Pulmonary artery endothelial cell (primary cell): ENCODE measurements at places on chromosomes 16 and 17. TPM values are rescaled to one million over a fixed set of nuclear protein-coding genes. Genes with fewer than 3 reads are reported as not detected.

DNA sequence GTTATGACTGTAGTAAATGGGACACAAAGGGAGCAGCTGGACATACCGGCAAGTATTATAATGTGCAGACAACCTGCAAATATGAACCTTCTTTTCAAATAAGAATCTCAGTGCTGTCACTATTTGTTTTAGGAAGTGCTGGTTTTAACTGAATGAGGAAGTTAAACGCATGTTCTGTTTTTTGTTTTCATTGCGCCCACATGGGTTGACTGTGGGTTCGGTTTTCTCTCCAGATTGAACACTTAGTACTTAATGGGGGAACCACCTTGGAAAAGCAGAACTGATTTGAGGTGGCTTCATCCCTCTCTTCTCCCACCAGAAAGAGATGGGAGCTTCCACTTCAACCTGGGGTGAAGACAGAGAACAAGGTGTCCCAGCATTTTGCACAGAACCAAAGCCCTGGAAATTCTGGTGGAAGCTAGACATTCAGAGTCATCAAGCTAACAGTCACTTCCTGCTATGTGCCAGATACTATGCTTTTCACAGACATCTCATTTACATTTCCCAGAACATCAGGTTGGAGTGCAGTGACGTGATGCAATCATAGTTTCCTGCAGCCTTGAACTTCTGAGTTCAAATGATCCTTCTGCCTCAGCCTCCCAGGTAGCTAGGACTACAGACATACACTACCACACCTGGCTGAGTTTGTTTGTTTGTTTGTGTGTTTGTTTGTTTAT, 149.8 kb downstream of the CDH13 start:
- DNase-seq: no peak

DNA sequence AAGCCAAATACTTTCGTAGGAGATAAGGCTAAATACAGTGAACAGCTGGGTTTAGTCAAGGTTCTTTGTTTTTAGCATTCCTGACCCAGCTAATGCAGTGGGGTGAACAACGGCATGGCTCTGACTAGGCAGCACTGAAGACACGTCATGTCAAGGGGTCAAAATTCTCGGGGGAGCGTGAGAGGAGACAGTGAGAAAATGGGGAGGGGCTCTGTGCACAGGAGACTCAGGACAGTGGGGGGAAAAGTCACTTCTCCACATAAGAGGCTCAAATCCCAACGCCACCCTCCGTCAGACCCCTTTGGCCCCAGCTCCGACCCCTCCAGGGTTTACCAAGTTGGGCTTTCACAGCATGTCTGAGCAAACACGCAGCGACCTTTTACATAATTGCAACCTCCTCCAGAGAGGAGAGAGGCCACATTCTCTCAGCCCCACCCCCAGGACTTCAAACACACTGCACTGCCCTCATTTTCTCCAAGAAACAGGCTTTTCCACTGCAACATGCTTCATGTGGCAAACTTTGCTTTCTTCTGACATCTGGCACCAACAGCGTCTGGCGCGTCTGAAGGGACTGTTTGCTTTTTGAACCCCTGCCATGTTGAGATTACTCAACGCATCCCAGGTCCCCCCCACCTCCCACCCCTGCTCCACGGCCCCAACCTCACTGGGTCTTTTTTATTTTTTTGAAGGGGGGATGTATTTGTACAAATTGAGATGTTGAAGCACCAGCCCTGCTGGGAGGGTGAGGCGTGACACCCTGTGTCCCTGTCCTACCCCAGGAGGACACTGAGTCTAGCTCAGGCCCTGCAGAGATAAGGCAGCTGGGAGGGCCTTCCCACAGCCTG, 30.0 kb downstream of the AXIN2 start:
- DNase-seq: no peak

- DNase-seq: no peak
Measured at GRCh38 chr17:35088881-35089585, 25.5 kb upstream of the RFFL start.

DNA sequence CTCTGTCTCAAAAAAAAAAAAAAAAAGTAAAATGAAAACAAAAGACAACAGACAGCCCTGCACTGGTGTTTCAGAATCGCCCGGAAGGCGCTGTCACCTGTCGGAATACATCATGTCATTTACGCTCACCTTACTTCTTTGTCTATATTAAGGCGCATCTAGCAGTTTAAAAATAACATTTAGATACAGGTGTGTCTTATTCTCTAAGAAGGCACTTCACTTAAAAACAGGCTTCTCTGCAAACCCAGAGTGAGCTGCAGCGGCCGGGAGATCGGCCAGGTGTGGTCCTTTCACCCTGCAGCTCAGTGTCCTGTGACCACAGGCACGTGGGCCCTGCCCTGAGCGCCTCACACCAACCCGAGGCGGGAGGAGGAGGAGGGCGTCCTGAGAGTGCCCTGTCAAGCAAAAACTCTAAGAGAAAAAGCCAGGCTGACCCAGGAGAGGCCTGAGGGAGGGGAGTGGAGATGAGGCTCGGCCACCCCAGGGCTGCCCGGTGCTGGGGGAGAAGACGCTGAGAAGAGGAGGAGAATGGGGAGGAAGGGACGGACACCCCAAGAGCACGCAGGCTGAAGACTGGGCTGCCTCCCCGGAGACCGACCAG, 3.3 kb upstream of the LMF1 start:
- no peak for DNase-seq

GRCh38 chr17:21358682-21359482, 17.3 kb upstream of the KCNJ12 start:
- DNase-seq: no peak

DNA sequence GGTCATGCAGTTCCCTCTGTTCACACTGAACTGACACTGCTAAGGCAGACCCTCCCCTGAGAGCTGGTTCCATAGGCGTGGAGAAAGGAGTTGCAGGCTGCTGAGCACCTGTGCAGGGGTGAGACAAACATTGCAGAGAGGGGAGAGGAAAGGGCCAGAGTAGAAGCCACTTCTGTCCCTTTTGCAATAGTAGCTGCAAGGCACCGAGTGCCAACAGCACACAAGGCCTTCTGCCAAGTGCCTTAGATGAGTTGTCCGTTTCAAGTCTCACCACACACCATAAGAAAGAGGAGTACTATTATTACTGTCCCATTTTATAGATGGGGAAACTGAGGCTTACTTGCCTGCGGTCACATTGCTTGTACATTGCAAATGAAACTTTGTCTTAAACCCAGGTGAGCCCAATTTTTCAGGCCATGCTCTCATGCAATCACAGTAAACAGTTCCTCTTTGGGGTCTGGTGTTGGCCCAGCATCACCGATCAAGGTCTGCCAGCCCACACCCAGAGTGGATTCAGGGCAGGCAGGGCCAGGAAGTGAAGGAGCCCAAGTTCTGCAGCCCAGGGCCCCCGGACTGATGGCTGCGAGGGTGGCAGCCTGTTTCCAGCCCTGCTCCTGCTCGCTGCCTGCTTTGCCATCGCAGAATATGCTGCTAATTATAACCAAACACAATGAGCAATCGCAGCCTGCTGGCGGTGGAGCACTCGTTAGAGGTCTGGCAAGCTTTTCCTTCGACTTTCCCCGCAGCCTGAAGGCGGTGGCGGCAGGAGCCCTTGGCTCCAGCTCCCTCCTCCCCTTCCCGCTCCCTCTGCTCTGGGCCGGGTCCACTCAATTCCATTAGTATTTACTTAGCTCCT, 36.8 kb upstream of the DYNLL2 start:
- DNase-seq: no peak

GRCh38 chr17:71500761-71501555, 619.9 kb upstream of the SOX9 start:
- no peak for DNase-seq

- DNase-seq: no peak
Measured at GRCh38 chr16:81785138-81785924, 6.2 kb downstream of the PLCG2 start.

DNA sequence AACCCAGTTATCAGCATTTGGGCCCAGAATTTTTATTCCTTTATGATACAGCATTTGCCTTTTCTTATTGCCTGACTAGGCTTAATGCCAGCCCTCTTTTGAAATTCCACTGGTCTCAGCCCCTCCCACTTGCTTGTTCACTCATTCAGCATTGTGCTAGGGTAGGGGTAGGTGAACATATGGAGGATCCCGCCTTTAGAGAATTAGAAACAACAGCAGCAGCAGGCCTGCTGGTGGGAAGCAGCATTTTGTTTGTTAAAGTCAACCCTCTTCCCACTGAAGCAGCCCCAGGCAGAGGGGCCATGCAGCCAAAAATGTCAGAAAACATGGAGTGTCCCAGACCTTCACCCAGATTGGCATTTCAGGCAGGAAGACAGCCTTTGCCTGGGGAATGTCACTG, 1355.2 kb downstream of the CDH8 start:
- DNase-seq: no peak

GRCh38 chr17:50149417-50150353, 792 bp downstream of the PPP1R9B start:
- DNase-seq: no peak

The E4F1 gene
- 30.3 and 34.0 TPM in 2 replicates for total RNA-seq

The BEAN1 gene
- total RNA-seq: 0.26 TPM in 1 of 2 replicates, not detected in the other

The ASGR1 gene
- total RNA-seq: 10.6 and 16.4 TPM in 2 replicates

The SLC5A2 gene
- total RNA-seq: not detected in 2 replicates

The CDRT15 gene
- total RNA-seq: not detected in 2 replicates

The SMIM36 gene
- total RNA-seq: not detected in 2 replicates
